ENCODE measurements at places on chromosomes 2 and 18.

- no peak for DNase-seq
Observed at GRCh38 chr18:25262920-25263319, 89.0 kb downstream of the ZNF521 start.

DNA sequence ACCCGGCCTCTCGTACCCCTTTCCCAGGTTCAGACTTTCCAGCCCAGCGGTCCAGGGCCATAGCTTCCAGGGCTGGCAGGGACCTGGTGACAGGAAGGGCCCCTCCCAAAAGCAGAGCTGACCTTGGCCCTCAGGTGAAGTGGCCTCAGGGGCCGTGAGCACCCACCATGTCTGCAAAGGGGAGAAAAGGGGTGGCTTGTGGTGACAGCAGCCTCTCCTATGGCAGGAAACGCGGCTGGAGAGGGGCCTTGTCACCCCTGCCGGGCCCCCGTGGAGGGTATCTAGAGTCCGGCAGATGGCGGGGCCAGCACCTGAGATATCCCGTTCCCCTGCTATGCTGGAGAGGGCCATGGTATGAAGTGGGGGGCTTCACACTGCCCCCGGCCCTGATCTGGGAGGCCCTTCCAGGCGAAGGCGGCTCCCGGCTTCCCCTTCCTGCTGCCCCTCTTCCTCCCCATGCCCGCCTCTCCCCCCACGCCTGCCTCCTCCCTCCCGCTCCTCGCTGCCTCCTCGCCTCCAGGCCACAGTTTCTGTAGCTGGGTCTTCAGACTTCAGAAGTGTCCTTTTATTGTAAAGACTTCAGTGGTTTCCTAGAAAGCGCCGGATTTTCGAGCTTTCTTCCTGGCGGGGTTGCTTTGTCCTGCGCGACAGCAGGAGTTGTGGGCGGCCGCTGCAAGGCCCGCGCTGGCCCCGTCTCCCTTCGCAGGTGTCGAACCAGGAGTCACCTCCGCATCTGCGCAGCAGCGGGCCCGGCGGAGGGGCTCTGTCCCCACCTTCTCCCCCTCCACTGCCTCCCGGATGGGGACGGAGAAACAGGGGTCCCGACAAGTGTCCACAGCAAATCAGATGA lies 240.5 kb upstream of the MYT1L start:
- DNase-seq = no peak

DNA sequence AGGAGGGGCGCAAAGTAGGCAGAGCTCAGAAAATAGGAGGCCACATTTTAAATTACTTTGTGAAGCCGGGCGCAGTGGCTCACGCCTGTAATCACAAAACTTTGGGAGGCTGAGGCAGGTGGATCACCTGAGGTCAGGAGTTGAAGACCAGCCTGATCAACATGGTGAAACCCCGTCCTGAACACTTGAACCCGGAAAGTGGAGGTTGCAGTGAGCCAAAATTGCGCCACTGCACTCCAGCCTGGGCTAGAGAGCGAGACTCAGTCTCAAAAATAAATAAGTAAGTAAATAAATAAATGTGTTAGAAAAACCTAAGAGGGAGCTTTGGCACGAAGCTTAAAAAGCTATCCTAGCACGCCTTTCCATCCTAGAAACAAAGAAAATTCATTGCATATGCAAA lies 105.5 kb downstream of the TFCP2L1 start:
- DNase-seq = no peak

GRCh38 chr18:57984490-57985115 lies 59.4 kb upstream of the NEDD4L start:
- no peak for DNase-seq

DNA sequence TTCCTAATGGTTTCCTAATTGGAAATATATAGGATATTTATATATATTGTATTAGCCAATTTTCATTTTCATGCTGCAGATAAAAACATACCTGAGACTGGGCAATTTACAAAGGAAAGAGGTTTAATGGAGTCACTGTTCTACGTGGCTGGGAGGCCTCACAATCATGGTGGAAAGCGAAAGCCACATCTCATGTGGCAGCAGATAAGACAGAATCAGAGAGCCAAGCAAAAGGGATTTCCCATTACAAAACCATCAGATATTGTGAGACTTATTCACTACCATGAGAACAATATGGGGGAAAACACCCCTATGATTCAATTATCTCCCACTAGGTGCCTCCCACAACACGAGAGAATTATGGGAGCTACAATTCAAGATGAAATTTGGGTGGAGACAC lies 242.5 kb upstream of the NETO1 start:
- DNase-seq = no peak

- DNase-seq = peak; percentile 80
Observed at GRCh38 chr2:231810905-231811304, 24.7 kb downstream of the COPS7B start.

- DNase-seq = peak; percentile 26
Observed at GRCh38 chr2:226508683-226509082, 290.9 kb downstream of the IRS1 start.

Measured in cardiac fibroblast (primary cell).